ENCODE measurements at places on chromosomes 5 and 9.

- DNase-seq: peak; percentile 96
Measured at GRCh38 chr9:133478851-133479711, at the start of gene SLC2A6. SLC2A6 (minus strand) TSS chr9:133479099; CDS start chr9:133479059, 40 bp downstream.

DNA sequence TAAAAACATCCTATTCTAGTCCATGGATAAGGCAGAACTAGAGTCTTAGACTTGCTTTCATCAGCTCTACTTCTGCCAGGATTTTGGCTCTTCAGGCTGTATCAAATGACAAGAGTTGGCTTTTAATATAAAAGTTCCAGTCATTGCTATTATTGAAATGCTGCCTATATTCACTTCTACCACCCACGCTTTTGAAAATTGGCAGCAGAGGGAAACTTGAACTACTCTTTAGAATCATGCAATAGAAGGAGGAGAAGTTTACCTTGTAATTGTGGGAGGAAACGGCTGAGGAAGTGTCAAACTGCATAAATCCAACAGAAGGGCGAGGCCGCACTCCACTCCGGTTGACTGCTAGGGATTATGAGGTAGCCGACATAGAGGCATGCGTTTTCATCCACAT lies 122.6 kb upstream of the BASP1 start:
- DNase-seq: no peak

DNA sequence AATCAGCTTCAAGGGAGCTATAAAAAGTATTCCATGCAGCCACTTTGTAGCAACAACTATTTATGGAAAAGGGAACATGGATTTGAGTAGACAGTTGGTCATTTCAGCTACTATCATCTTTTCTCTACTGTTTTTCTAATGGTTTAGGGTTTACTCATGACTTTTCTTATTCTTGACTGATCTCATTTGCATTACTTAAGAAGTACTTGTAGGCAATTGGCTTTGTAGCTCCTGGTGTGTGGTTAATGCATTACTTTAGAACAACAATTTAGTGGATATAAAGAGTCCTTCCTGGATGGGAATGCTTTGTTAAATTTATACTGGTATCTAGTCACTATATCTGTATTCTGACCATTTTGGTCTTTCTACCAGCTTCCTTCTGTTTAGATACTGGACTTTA lies 59.8 kb upstream of the NTRK2 start:
- DNase-seq: peak; percentile 33

GRCh38 chr5:1324719-1325190 lies 20.1 kb downstream of the CLPTM1L start:
- peak; percentile 39 for DNase-seq

GRCh38 chr5:67156976-67157583 lies 39.5 kb downstream of the CD180 start:
- DNase-seq: peak; percentile 64

DNA sequence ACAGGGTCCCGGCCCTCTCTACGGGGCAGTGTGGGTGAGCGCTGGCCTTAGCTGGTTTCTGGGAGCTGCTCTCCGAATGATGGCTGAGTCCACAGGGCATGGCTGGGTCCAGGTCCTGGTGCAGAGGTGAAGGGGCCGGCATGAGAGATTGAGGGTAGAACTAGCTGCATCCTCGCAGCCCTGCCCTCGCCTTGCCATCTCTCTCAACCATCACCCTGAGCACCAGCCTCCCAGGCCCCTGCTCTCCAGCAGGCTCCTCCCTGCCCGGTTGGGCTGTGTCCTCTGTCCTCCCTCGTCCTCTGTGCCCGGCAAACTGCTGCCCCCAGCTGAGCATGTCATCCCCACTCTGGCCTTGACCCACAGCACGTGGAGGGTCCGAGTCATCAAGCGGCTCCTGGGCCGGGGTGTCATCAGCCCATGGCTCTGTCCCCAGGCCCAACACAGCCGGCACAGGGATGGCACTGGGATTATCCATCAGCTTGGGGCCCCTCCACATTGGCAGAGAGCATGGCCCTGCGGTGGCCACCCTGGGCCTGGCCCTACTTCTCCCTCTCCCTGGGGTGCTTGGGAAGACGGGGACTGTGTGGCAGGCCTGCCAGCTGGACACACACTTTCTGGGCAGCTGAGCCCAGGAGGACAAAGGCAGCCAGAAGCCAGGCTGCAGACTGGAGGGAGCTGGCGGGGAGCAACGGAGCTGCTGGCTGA lies 8.4 kb downstream of the FLT4 start:
- DNase-seq: no peak

Measured in GM23338 (cell line).